NCI-H748 treated with DMSO at 0.1 percent for 48 hours (cell line): ENCODE measurements at places on chromosomes 1 and 21.
A peak's percentile ranks its signal among the peaks of the same experiment; 100 is the strongest.

DNA sequence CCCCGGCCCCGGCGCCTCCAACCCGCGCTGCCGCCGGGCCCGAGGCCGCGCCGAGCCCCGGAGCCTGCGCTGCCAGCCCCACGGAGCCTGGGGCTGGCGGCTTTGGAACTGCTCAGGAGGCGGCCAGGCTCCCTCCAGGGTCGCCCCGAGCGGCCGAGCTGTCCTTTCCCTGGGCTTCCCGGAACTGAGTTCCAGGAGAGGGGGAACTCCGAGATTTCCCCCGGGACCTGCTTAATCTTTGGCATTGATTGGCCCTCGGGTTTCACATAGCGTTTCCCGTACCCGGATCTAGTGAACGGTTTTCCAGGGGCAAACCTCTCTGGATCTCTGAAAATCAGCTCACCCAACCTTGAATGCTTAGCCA, 504 bp downstream of the H6PD start:
- no peak for DNase-seq

- no peak for DNase-seq
Measured at GRCh38 chr1:8303141-8303540, 14.8 kb upstream of the SLC45A1 start.

DNA sequence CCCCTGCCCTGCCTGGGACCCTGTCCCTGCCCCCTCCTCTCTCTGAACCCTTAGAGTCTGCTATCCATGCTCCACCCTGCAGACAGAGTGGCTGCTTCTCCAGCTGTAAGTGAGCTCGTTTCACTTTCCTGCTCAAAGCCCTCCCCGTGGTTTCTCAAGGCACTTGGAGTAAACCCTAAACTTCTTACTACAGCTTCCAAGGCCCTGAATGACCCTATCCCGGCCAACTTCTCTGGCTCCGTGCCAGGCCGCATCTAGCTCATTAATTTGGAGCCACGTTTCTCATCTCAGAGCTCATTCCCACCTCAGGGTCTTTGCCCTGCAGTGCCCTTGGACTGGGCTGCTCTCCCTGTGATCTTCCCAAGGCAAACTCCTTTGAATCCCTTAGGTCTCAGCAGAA, 235.1 kb upstream of the RUNX1 start:
- DNase-seq, result no peak

GRCh38 chr1:63888984-63889383, 115.2 kb downstream of the ROR1 start:
- no peak for DNase-seq

GRCh38 chr1:38815903-38816627, 43.5 kb downstream of the RRAGC start:
- no peak for DNase-seq

DNA sequence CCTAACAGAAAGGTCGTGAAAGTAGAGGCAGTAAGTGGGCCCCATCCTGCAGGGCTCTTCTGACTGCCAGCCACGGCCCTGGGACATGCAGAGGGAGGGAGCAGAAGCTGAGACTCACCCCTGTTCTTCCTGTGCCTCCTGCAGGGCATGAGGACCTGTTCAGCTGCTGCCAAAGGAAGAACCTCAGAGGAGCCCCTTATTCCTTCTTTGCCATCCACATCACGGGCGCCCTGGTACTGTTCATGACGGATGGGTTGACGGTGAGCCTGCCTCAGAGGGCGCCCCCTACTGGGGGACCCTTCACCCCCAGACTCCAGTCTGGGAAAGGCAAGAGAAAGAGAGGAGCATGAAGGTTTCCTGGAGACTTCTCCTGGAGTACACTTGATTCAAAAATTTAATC, 47.1 kb downstream of the ELK4 start:
- DNase-seq, result no peak

GRCh38 chr1:159778266-159778665, 2.5 kb upstream of the DUSP23 start:
- no peak for DNase-seq

- no peak for DNase-seq
Measured at GRCh38 chr1:36342426-36343185, 19.2 kb upstream of the EVA1B start.

DNA sequence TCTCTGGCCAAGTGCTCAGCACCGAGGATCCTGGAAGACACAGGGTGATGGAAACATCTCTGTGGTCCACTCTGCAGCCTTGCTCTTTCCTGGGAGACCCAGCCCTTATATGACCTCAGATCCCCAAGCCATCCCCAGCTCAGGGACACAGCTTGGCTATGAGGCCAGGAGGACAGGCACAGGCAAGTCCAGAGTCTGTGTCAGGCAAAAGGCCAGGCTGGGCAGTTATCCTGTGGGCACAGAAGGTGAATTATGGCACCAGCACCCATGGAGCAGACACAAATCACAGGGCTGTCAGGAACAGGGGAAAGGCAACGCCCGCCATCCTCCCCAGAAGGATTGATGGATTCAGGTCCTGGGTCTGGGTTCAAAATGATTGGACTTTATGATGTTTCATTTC, 52.1 kb upstream of the SCMH1 start:
- no peak for DNase-seq

DNA sequence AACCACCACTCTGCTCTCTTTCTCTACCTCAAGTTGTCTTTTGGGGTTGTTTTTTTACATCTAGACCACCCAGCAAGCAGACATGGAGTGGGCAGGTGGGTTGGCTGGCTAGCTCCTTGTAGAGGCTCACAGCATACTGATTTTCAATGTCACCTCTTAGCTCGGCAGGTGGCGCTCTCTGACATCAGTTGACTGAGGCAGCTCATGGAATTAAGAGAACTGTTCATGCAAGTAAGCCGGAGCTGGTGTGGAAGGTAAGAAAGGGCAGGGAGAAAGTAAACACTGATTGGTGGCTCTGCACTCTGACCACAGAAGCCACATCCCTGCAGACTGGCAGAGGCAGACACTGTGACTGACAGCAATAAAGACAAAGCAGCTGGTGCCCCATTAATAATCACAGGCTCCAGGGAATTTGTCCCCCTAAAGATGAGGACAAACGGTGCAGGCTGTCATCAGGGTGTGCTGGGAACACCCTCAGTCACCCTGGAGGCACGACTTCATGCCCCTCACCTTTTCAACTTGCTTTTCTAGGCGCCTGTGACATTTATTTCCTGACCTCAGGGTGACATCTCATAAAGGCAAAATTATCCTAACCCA, 226.8 kb downstream of the LMX1A start:
- DNase-seq, result peak; percentile 62

DNA sequence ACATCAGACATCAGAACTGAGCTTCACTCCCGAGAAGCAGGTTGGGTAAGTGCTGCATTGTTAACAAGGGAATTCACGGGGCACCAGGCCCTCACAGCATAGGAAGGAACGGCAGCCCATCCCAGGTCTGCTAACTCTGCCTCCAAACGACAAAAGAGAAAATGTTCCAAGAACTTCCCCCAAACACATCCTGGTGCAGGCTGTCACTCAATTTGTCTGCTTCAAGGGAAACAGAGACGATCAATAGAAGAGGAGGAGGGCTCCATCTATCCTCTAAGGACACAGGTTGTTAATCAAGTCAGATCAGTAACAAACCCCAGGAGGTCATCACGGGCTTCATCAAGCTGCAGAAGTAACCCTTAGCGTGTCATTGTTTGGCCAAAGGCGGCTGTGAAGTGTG, 3.5 kb upstream of the TSPEAR start:
- no peak for DNase-seq

DNA sequence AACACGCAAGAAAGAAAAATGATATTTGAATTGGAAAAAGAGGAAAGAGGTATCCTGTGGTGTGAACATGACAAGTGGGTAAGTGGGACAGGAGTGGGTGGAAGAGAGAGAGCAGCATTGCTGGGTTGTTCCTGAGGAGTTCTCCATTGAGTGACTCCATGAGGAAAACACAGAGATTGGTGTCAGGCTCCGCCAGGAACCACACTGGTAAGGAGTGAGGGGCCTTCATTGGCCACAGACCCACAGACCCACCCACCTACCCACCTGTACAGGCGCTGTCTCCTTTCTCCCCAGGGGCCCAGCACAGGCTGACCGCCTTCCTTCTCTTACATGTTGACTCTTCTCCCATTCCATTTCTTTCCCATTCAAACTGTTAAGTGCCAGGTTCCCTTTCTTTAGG, 20.9 kb downstream of the S100A7A start:
- no peak for DNase-seq

- DNase-seq, result no peak
Measured at GRCh38 chr1:179866616-179867015, 11.0 kb downstream of the TOR1AIP2 start.
